ENCODE measurements at places on chromosomes 3 and 15. TPM values are rescaled to one million over a fixed set of nuclear protein-coding genes. Genes with fewer than 3 reads are reported as not detected.

DNA sequence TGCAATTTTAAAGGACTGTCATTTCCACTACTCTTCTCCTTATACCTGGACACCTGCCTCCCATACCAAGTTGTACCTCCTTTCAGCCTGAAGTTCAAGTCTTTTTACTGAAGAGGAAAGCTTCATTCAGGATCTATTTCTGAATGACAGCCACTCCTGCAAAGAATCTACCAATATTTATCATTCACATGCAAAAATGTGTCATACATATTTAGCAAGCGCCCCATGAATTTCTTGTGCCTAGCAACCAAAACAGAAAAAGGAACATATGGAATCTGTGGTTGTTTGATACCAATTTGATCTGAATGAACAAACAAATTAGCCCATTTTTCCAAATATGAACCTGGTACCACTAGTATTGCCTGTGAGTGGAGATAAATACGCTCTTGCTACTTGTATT, 16.8 kb downstream of the GJD2 start:
- no peak for DNase-seq

GRCh38 chr3:177426878-177427495, 229.7 kb upstream of the TBL1XR1 start:
- no peak for DNase-seq

DNA sequence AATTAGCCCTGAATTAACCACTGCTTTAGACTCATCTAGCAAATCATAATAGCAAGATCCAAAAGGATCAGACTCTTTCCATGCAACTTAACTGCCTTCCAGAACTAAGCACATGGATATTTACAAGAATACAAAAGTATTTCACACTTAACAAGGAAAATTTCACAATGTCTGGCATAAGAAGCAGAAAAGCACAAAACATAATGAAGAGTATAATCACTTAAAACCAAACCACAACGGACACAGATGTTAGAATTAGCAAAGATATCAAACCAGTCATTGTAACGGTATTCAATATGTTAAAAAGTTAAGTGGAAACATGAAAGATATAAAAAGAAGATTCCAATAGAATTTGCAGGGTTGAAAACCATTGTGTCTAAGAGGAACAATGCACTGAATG, 51.5 kb upstream of the COL6A6 start:
- no peak for DNase-seq

The PLAAT1 gene
- total RNA-seq, result 4.2 TPM

The PLOD2 gene
- total RNA-seq, result 19.7 TPM

GRCh38 chr3:193119926-193120325, 121.1 kb upstream of the PLAAT1 start:
- no peak for DNase-seq

The RNF7 gene
- 82.6 TPM for total RNA-seq

The SPTBN5 gene
- total RNA-seq, result 3.5 TPM

The BCHE gene
- 5.5 TPM for total RNA-seq

DNA sequence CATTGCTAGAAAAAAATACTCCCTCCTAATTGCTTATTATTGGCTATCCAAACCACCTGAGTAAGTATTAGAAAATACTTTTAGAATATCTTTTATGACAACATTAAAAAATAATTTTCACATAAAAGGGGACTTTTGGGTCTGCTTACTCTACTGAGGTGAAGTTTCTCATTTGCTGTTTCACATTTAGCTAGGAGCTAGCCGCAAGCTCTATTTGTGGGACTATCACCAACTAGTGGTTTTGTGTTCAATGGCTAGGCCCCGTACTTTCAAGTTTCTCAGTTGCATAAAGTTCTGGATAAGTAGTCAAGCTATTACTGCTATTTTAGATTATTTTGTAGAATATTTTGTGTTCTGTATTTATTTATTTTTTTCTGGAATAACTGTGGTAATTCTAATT, 244.2 kb upstream of the SLITRK3 start:
- DNase-seq, result no peak

The TTLL13 gene
- total RNA-seq, result not detected

The GREM1 gene
- not detected for total RNA-seq

DNA sequence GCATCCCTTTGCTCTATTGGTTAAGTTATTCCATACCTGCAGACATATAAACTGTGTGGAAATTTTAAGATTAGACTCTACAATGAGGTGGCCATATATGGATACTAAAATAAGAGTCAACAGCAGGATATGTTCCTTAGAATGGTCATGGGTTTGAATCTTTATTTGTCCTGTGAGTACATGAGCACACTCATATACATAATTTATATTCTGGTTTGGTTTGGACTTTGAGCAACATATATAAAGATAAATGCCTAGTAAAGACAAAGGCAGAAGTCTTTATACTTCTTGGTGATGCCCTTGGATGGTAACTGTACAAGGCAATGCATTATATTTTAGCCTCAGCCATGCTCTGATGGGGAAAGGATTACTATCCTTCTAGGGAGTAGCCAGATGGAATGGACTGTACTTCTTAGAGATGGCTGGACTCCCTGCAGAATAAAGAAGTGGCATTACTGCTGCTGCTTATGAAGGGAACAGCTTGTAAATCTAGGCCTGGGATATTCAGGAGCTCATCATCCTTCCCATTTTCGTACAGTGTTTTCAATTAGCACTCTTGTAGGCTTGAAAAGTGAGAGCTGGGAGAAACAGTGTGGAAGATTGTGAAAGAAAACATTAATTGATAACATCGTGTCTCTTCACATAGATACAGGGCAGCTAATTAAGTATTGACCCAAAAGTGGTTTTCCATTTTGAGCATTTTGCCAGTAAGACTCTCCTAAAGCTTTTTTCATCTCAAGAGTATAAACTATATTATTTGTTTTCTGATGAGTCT, 60.4 kb downstream of the HMG20A start:
- DNase-seq, result no peak

The SLC24A5 gene
- not detected for total RNA-seq

The CHRNA5 gene
- 3.7 TPM for total RNA-seq

DNA sequence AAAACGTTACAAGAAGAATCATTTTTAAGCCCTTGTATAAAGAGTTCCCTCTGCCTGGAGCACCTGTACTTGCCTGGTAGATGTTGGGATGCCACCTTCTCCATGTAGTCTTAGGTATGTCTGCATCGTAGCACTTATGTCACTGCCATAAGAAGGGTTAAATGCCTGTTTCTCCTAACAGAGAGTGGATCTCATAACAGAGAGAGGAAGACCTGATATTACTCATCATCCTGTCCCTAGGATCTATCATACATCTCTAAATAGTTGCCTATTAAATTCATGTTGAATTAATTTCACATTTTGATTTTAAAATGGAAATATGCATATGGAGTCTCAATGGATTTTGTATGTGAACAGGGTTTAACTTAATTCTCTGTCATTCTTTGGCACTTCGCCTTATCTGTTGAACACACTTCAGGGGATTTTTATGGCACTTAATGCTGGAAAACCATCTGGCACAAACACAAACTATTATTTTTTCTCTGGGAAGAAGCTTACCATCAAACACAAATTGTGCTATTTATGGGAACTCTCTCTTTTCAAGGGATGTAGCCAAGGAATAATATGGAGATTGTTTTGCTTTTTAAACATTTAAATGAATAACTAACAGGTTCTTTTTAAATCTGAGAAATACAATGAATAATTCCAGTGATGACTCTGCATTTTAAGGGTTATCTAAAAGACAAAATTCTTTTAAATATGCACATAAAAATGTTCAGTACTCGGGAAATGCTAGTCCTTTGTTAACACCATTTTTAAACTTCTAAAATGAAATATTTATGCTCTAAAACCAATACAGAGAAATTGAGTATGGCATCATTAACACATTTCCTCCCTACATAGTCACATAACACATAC, 230.7 kb downstream of the ZNF385D start:
- DNase-seq, result no peak

DNA sequence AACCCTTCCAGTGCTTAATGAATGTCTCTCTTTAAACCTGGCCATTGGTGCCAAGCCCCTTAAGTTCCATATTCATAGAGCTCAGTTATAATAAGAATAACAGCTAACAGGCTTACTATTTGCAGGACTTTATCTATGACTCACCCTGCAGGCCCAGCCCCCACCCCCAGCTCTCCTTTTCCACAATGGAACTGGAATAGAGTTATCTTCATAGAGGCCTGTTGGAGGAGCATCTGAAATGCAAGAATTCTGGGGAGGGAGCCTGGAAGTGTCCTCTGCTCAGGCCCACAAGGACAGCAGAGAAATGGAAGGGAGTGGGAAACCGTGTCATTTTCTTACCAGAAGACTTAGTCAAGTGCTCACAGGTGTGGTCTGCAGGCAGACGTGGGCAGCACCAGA, 52.8 kb downstream of the SEMA5B start:
- no peak for DNase-seq

GRCh38 chr15:30941520-30941919, 37.8 kb downstream of the FAN1 start:
- no peak for DNase-seq

Measured in Right ventricle myocardium inferior (tissue), 1 donor.